ENCODE measurements at places on chromosomes 2 and 18.

- no peak for DNase-seq
Observed at GRCh38 chr2:195648787-195649186, 8.2 kb upstream of the SLC39A10 start.

GRCh38 chr2:173221937-173222594 lies 132.6 kb upstream of the CDCA7 start:
- DNase-seq = no peak

DNA sequence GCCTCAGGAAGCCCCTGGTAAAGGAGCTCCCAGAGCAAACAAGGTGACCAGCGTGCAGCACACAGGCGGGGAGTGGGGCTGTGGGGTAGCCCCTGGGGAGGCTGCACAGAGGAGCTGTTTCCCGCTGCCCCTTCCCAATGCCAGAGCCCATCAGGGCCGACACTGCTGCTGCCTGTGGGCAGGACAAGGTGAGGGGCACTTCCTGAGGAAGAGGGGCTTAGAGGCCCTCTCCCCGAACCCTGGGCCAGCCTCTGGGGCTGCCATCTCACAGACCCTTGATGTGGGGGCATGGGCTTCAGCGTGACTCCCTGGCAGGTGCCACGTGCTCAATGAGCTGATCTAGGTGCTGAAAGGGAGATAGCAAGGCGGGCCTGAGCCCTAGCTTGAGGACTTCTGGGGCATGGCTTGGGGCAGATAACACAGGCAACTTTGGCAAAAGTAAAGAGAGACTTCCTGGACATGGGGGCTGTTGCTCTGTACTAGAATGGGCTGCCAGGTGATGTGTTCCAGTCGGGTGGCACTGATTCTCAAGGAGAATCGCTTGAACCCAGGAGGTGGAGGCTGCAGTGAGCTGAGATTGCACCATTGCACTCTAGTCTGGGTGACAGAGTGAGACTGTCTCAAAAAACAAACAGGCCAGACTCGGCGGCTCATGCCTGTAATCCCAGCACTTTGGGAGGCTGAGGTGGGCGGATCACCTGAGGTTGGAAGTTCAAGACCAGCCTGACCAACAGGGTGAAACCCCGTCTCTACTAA lies 9.9 kb upstream of the KLF11 start:
- no peak for DNase-seq

DNA sequence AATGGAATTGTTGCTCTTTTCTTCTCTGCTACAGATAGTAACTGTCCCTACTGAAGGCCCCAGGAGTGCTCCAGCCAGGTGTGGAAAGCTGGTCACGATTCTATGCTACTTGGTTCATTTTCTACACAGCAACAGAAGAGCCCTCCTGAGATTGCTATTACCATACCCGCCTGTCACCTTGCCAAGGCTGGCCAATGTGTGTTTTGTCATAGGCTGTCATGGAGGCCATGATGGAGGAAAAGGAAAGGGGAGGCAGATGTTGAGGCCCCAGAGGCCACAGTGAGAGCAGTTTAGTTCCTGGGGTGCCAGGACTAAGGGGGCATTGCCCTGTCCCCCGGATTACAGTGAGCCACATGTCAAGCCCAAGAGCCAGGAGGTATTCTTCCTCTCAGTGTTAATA lies 952 bp downstream of the ELMOD3 start:
- no peak for DNase-seq

DNA sequence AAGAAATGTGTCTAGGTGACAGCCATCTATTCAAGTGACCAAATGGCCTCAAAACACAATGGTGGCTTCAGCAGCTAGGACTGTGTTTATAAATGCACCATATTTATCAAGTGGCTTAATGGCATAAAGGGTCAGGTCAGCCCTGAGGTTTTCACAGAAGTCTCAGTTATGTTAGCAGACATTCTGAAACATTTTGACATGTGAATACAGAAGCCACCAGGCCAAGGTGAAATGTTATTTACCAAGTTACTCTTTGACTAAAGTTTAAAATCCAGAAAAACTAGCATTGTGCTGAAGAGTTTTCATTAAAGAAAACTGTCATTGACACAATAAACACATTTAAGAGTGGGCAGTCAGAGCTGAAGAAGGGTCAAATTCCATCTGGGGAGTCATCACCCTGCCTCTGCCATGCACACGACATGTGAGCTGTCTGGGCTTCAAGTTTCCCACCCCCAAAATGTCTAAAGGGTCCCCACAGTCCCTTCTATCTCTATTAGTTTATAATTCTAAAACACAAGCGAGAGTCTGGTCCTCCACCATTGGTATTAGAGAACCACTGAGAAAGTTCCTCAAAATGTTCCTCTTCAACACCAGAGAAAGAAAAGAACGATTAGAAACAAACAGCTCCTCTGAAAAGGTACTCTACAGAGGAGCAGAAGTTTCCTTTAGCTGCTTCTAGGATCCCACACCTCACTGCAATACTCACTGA lies 77.5 kb upstream of the FZD5 start:
- no peak for DNase-seq

- no peak for DNase-seq
Observed at GRCh38 chr2:217877866-217878265, 124.9 kb downstream of the TNS1 start.

GRCh38 chr2:50103442-50103841 lies 928.5 kb downstream of the NRXN1 start:
- no peak for DNase-seq

GRCh38 chr18:62288665-62289008 lies 36.5 kb upstream of the TNFRSF11A start:
- no peak for DNase-seq

GRCh38 chr2:124585277-124585676 lies 560.2 kb downstream of the CNTNAP5 start:
- DNase-seq = no peak

- DNase-seq = no peak
Observed at GRCh38 chr2:202512176-202512575, 122.6 kb upstream of the FAM117B start.

GRCh38 chr2:32954206-32954605 lies 7.5 kb downstream of the LTBP1 start:
- no peak for DNase-seq

DNA sequence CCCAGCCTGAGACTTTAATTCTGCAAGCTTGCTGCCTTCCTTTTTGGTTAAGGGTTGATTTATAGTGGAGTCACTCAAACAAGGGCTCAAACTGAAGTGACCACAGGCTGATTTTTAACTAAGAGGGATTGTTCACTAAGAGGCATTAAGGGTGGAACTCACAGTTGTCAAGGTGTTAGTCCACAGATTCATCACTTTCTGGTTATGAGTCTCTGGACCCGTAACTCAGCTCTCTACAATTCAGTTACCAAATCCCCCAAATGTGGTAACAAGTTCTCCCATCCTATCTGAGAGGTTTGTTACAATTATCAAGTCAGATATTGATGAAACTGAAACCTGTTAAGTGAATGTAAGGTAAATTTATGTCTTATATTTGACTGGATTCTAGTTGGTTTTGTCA lies 185.9 kb upstream of the KLHL14 start:
- no peak for DNase-seq

GRCh38 chr2:231152800-231153557 lies 28.1 kb upstream of the HTR2B start:
- no peak for DNase-seq

GRCh38 chr2:232488097-232488711 lies 570 bp upstream of the ECEL1 start:
- no peak for DNase-seq

GRCh38 chr2:44429034-44429433 lies 67.3 kb downstream of the CAMKMT start:
- DNase-seq = no peak

DNA sequence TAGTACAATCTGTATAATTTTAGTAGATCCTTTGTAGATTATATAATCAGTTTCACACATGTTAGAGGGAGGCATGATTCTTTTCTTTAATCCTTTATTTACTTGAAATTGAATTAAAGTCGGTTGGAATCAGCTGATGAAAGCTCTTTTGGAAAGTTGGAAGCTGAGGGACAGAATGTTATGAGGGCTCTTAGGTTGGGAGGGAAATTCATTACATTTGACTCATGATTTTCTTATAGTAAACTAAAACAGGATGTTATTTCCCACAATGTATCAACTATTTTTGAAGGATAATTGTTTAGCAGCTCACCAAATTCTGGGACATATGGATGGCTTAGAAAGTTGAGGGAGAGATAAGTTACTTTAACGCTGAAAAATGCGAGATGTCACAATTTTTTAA lies 52.7 kb upstream of the TMEFF2 start:
- no peak for DNase-seq

- DNase-seq = no peak
Observed at GRCh38 chr2:106195456-106195855, 1.4 kb upstream of the UXS1 start.
